Mesothelial cell of epicardium (in vitro differentiated cells): ENCODE measurements at places on chromosomes 4 and X. TPM values are rescaled to one million over a fixed set of nuclear protein-coding genes. Genes with fewer than 3 reads are reported as not detected.

The NKX3-2 gene
- total RNA-seq = 1.3 to 1.4 TPM (median 1.3 TPM) in 3 replicates

- H3K4me1 ChIP-seq = peaks cover 56% of the 10 kb centered on the region
- H3K4me3 ChIP-seq = no peak overlapping the region
- H3K36me3 ChIP-seq = no peaks in the 10 kb centered on the region
- DNase-seq = no peak
These were observed 50.7 kb downstream of the SCD5 start for GRCh38 chr4:82747686-82748575.

The PCDH19 gene
- 6.8 to 9.4 TPM (median 8.0 TPM) in 3 replicates for total RNA-seq

DNA sequence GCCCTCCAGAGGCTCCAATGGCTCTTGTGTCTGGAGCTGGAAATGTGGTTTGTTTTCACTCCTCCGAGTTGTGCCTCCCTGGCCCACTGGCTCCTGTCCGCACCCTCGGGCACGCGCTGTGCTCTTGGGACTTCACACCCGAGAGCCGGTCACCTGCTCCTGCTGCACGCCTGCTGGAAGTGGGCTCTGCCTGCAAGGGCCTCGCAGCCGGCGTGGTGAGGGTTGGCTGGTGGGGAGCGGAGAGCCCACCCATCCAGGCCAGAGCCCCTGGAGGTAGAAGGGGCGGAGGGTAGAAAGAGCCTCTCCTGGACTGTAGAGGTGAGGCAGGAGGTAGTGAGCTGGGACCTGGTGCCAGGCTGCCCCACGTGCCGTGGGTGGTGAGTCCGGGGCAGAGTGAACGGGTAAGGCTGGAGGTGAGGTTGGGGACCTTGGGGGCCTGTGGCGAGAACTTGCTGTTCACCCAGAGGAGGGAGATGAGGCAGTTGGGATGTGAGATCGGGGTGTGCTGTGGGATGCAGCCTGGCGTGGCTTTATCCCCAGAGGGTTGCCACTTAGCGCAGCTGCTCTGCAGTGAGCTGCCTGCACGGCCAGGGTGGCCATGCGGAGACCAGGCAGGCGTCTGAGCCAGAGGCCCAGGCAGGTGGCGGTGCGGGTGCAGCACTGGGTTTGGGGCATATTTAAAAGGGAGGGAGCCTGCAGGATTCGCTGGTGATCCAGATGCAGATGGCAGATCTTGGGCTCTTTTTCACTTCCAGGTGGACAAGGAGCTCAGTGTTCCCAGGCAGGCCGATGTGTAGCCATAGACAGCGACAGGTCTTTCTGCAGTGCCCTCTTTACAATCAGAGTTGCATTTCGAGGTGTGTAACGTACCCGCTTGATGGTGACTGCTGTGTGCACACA, 48.8 kb downstream of the PCGF3 start:
- H3K4me3 ChIP-seq = no peak overlapping the region
- no peak overlapping the region for H3K27ac ChIP-seq
- no peak for DNase-seq
- H3K36me3 ChIP-seq = peaks cover 41% of the 10 kb centered on the region

DNA sequence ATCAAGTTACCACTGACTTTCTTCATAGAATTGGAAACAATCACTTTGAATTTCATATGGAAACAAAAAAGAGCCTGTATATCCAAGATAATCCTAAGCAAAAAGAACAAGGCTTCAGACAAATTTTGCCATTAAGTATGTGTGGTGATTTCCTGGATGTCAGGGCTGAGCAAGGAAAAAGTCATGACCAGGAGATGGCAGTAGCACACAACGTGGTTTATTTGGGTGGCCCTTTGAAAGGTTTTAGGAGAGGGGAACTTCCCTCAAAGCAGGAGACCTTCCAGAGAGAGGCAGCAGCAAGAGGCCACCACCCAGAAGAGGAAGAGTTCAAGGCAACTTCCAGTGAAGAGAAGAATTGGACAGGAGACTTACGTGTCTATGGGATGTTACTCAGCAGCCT, 18.1 kb upstream of the ZXDB start:
- no peak overlapping the region for H3K4me3 ChIP-seq
- H3K4me1 ChIP-seq = no peaks in the 10 kb centered on the region
- no peak overlapping the region for H3K27ac ChIP-seq

The ELMOD2 gene
- 45.6 to 51.8 TPM (median 49.0 TPM) in 3 replicates for total RNA-seq

DNA sequence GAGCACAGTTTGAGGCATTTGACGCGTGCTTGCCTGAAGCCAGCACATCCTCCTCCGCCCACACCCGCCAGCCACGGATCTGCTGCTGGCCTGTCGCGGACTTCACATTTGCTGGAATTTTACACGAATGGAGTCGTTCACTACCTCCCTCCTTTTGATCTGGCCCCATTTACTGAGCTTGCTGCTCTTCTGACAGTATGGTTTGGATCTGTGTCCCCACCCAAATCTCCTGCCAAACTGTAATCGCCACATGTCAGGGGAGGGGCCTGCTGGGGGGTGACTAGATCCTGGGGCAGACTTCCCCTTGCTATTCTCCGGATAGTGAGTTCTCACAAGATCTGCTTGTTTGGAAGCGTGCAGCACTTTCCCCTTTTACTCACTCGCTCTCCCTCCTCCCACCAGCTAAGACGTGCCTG, 19.9 kb upstream of the CPLX1 start:
- H3K4me3 ChIP-seq = no peak overlapping the region
- peaks cover 22% of the 10 kb centered on the region for H3K36me3 ChIP-seq
- peaks cover 5% of the 10 kb centered on the region for H3K4me1 ChIP-seq
- H3K27me3 ChIP-seq = no peaks in the 10 kb centered on the region
- no peak overlapping the region for H3K27ac ChIP-seq
- no peak for DNase-seq
